Psoas muscle (tissue), 8 donors: ENCODE measurements at places on chromosomes 3 and 15. TPM values are rescaled to one million over a fixed set of nuclear protein-coding genes. Genes with fewer than 3 reads are reported as not detected.

The FSD2 gene
- 0.51 TPM for polyA plus RNA-seq

The KY gene
- polyA plus RNA-seq = 1.1 TPM

The CAMKV gene
- polyA plus RNA-seq = not detected

The LNP1 gene
- polyA plus RNA-seq = 0.96 TPM

The FMN1 gene
- polyA plus RNA-seq = 0.25 TPM

The LTK gene
- polyA plus RNA-seq = 0.05 TPM

The SNX4 gene
- polyA plus RNA-seq = 27.1 TPM

The RTP3 gene
- polyA plus RNA-seq = 0.01 TPM

The GALNT15 gene
- polyA plus RNA-seq = 29.6 TPM

The CDHR4 gene
- polyA plus RNA-seq = 0.28 TPM

The AGTR1 gene
- polyA plus RNA-seq = 5.7 TPM

DNA sequence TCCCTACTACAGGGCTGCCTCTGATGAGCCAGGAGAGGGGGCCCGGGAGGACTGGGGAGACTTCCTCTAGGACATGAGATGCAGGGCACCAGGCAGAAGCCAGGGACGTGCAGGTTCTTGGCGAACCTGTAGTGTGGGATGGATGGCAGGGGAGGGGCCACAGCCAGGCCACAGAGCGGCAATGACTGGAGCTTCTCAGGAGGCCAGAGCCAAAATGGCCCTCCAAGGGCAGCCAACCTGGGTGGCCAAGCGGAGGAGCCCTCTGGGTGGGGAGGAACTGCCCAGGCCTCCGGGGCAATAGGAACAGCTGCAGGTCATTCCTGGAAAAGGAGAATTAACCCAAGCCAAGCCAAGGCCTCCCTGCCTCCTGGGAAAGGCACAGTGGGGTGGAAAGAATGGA, 224.5 kb downstream of the XXYLT1 start:
- H3K27ac ChIP-seq = no peak overlapping the region
- no peak for DNase-seq
- H3K27me3 ChIP-seq = no peaks in the 10 kb centered on the region

DNA sequence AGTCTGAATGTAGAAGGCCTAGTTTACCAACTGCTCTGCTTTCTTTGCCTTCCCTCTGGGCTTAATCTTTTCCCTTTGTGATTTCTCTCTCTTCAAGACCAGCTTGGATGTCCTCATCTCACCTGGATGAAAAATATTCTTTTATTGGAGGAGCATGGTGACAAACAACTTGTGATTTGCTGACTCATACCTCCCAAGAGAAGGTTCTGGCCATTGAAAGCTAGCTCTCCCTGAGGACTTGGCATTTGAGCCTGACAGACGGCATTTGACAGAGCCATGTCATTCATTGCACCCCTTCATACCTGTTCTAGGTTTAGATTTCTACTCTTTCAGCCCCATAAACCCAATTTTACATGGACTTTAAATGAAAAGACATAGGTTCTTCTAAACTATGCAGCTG, 33.3 kb downstream of the ATG7 start:
- peaks cover 13% of the 10 kb centered on the region for H3K4me1 ChIP-seq
- H3K36me3 ChIP-seq = peaks cover 75% of the 10 kb centered on the region
- H3K4me3 ChIP-seq = no peak overlapping the region
- no peak for DNase-seq
- peak overlapping the region; percentile 5 for H3K27ac ChIP-seq
- H3K27me3 ChIP-seq = no peaks in the 10 kb centered on the region

DNA sequence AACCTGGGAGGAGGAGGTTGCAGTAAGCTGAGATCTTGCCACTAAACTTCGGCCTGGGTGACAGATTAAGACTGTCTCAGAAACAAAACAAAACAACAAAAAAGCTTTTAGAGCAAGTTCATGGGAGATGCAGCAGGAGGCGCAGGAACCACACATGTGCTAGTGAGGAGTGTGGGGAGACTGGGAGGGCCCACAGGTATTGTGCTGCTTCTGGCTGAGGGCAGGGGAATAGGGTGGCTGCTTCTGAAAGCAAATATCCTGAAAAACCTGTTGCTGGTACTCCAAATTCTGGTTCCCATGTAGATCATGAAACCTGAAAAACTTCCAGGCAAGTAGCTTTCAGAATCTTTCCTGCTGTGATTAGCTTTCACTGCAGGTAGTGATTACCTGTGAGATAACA, 22.1 kb downstream of the TYRO3 start:
- H3K4me3 ChIP-seq = no peak overlapping the region
- DNase-seq = no peak
- no peaks in the 10 kb centered on the region for H3K27me3 ChIP-seq
- no peaks in the 10 kb centered on the region for H3K4me1 ChIP-seq
- no peaks in the 10 kb centered on the region for H3K36me3 ChIP-seq

GRCh38 chr15:25930931-25931330, 67.8 kb upstream of the ATP10A start:
- no peaks in the 10 kb centered on the region for H3K36me3 ChIP-seq
- no peak for DNase-seq
- H3K27ac ChIP-seq = no peak overlapping the region
- H3K4me3 ChIP-seq = no peak overlapping the region
- H3K27me3 ChIP-seq = no peaks in the 10 kb centered on the region

- H3K27ac ChIP-seq = no peak overlapping the region
- H3K27me3 ChIP-seq = no peaks in the 10 kb centered on the region
- no peaks in the 10 kb centered on the region for H3K36me3 ChIP-seq
Observed at GRCh38 chr15:67833710-67834511, 5.9 kb downstream of the RNU6-1 start.

- no peak overlapping the region for H3K4me3 ChIP-seq
- H3K4me1 ChIP-seq = peaks cover 27% of the 10 kb centered on the region
- H3K36me3 ChIP-seq = no peaks in the 10 kb centered on the region
- DNase-seq = no peak
- H3K27me3 ChIP-seq = no peaks in the 10 kb centered on the region
- no peak overlapping the region for H3K27ac ChIP-seq
Observed at GRCh38 chr3:46410669-46411068, 3.6 kb downstream of the CCRL2 start.

GRCh38 chr15:100008258-100008657, 275.0 kb upstream of the LYSMD4 start:
- H3K27me3 ChIP-seq = no peaks in the 10 kb centered on the region
- H3K36me3 ChIP-seq = no peaks in the 10 kb centered on the region
- no peak for DNase-seq

GRCh38 chr3:167716920-167717319, 17.8 kb downstream of the PDCD10 start:
- peaks cover 6% of the 10 kb centered on the region for H3K4me1 ChIP-seq
- H3K27ac ChIP-seq = no peak overlapping the region
- DNase-seq = no peak
- H3K4me3 ChIP-seq = no peak overlapping the region
- H3K27me3 ChIP-seq = no peaks in the 10 kb centered on the region

DNA sequence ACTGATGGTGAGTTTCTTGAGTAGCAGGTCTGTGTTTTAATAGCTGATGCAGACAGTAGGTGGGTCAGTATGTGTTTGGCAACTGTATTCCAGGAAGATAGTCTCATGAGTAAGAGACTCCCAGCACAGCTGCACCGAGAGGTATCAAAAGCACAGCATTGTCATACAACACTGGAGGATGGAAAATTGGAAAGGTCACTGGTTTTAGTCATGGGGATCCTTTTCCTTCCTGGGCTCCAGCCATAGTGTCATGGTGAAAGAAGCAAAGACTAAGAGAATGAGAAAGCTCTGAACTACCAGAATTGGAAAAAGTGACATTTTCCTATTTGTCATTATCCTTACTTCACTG, 61.5 kb downstream of the P3H2 start:
- no peak overlapping the region for H3K4me3 ChIP-seq
- H3K4me1 ChIP-seq = no peaks in the 10 kb centered on the region
- no peak overlapping the region for H3K27ac ChIP-seq
- no peaks in the 10 kb centered on the region for H3K36me3 ChIP-seq
- H3K27me3 ChIP-seq = no peaks in the 10 kb centered on the region

GRCh38 chr3:18723206-18723810, 298.2 kb upstream of the SATB1 start:
- no peak overlapping the region for H3K4me3 ChIP-seq
- no peaks in the 10 kb centered on the region for H3K27me3 ChIP-seq
- H3K36me3 ChIP-seq = no peaks in the 10 kb centered on the region
- no peaks in the 10 kb centered on the region for H3K4me1 ChIP-seq
- no peak for DNase-seq

DNA sequence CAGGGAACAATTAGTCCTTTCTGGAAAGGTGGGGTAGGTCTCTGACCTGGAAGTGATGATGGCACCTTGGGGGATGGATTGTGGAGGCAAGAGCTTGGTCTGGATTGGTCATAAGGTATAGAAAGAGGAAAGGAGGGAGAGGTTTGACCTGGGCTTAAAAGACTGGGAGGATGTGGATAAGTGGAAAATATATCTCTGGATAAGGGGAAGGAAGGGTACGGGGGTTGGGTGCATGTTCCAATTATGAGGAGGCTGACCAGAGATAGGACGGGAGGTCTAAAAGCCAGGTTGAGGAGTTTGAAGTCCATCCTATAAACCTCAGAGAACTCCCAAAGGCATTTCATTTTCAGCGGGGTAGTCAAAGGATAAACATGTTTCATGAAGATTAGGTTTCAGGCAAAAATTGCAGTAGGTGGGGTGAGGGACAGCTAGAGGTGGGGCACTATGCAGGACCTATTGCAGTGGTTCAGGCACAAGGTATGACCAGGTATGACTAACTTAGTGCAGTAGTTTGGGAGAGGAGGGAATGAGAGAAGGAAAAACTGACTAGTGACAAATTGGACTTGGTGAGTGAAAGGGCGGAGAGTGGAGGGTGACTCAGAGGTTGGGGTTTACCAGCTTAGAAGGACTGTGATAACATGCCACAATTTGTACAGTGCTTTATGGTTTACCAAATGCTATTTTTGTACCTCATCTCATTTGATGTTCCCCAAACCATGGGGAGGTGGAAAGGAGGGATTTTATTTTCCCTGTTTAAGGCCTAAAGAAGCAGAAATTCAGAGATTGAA, 10.7 kb downstream of the PDE8A start:
- no peaks in the 10 kb centered on the region for H3K27me3 ChIP-seq
- H3K36me3 ChIP-seq = no peaks in the 10 kb centered on the region
- peaks cover 21% of the 10 kb centered on the region for H3K4me1 ChIP-seq
- no peak overlapping the region for H3K4me3 ChIP-seq
- no peak for DNase-seq

DNA sequence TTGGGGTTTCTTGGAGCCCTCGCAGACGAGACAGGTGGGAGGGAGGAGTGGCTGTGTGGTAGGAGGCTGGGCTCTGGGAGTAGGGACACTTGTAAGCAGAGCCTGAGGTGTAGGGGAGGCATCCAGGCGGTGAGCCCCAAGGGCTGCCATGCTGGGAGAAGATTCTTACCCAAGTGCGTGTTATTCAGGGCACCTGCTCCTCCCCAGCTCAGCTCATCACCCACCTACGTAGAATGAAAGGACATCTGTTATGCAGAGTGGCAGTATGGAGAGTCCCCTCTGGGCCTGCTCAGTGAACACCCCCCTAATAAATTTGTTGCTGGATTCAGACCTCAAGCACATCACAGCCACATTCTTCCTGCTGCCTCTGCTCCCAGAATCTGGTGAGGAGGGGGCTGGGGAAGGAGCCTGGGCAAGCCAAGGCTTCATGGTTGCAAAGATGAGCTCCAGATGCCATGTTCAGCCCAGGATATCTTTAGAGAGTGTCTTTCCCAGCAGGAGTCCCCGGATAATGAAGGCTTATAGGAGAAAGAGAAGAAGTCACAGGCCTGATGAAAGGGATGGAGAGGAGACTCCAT, 261.8 kb downstream of the EPHB1 start:
- H3K4me3 ChIP-seq = no peak overlapping the region
- no peak for DNase-seq
- no peaks in the 10 kb centered on the region for H3K27me3 ChIP-seq
- H3K4me1 ChIP-seq = no peaks in the 10 kb centered on the region

DNA sequence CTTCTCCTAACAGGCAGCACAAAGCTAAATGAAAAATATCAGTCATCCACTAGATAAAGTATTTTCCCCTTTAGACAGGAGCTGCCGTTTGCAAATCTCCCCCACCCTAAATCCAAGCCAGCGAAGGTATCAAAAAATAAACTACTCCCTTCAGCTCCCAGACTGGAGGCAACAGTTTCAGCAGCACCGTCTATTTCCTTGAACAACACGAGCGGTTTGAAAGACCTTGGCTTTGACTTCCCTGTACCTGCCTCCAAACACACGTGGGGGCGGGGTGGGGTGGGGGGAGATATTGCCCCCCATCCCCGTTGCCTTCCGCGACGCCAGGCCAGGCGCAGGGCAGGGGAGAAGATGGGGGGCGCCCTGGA, 832 bp upstream of the CACNA1D start:
- H3K27ac ChIP-seq = no peak overlapping the region
- H3K36me3 ChIP-seq = no peaks in the 10 kb centered on the region
- H3K4me1 ChIP-seq = peaks cover 12% of the 10 kb centered on the region
- DNase-seq = no peak
- H3K4me3 ChIP-seq = peak overlapping the region; percentile 58
- peaks cover 64% of the 10 kb centered on the region for H3K27me3 ChIP-seq

- H3K27ac ChIP-seq = peak overlapping the region; percentile 46
- no peak for DNase-seq
- no peak overlapping the region for H3K4me3 ChIP-seq
- peaks cover 3% of the 10 kb centered on the region for H3K36me3 ChIP-seq
- H3K27me3 ChIP-seq = no peaks in the 10 kb centered on the region
- peaks cover 14% of the 10 kb centered on the region for H3K4me1 ChIP-seq
Observed at GRCh38 chr3:172515130-172515918, 7.9 kb downstream of the TNFSF10 start.

DNA sequence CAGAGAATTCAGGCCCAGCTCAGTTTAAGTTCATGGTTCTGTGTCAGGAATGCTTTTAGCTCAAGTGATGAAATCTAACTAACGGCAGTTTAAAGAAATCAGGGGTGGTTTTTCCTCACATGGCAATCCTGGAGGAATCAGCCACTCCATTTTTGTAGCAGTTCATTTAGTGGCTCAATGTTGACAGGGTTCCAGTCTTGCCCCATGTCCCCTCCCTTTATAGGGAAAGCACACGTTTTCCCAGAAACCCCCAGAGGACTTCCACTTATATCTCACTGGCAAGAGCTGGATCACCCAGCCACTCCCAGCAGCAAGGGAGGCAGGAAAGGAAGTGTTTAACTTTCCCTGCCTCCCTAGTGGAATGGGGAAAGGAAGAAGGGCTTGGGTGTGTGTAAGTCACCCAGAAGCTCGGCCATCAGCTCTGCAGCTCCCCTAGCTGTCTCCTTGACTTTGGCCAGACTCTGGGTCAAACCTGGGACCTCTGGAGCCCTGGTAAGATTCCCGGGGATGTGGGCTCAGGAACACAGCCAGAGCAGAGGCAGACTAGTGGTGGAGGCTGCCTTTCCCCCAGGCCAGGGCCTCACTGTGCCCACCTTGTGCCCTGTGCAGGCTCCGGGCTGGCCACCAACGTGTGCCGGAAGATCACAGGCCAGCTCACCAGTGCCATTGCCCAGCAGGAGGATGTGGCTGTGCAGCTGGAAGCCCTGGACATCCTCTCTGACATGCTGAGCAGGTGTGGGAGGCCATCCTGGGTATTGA, 11.3 kb downstream of the CAND2 start:
- no peaks in the 10 kb centered on the region for H3K27me3 ChIP-seq
- H3K27ac ChIP-seq = peak overlapping the region; percentile 70
- no peak for DNase-seq
- H3K36me3 ChIP-seq = peaks cover 3% of the 10 kb centered on the region
- peaks cover 27% of the 10 kb centered on the region for H3K4me1 ChIP-seq
- no peak overlapping the region for H3K4me3 ChIP-seq
